ENCODE measurements at places on chromosomes 2 and 18.
A peak's percentile ranks its signal among the peaks of the same experiment; 100 is the strongest.

DNA sequence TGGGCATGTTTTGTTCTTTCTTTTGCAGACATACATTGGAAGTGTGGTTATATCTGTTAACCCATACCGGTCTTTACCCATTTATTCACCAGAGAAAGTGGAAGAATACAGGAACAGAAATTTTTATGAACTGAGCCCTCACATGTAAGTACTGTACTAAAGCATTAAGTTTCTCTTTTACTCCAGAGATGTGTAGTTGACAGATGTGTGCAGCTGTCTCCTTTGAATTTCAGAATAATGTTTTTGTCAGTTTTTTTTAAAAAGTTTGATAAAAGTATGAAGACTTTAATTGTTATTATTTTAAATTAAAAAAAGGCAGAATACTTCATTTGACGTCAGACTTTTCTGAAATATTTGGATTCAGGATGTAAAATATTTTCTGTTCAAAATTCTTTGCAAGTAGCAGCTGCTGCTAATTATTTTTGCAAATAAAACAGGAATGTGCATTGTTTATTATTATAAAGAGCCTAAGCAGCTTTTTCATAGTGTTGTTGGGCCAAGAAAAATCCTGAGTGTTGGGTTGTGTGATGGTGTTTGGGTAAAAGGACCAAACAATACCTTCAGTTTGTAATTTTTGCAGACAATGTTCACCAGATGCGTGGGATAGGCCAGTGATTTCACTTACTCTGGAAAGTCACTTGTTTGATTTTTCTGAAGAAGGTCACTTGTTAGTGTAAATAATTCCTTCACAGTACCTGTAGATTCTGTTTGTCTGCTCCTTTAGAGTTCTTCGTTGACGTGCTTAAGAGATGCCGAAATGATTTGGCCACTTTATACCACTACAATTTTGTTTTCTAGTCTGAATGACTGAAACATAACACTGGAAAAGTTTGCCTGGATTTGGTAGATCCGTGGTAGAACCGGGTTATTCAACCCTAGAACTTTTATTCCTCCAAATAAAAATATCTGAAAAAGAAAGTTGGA is 51.1 kb downstream of the MYO1B start:
- DNase-seq, result no peak

- DNase-seq, result no peak
Observed at GRCh38 chr18:68764016-68764415, 33.9 kb upstream of the CCDC102B start.

GRCh38 chr2:232488721-232489300 is 1.2 kb upstream of the ECEL1 start:
- no peak for DNase-seq

- no peak for DNase-seq
Observed at GRCh38 chr2:26642429-26642828, 1.3 kb upstream of the CIB4 start.

DNA sequence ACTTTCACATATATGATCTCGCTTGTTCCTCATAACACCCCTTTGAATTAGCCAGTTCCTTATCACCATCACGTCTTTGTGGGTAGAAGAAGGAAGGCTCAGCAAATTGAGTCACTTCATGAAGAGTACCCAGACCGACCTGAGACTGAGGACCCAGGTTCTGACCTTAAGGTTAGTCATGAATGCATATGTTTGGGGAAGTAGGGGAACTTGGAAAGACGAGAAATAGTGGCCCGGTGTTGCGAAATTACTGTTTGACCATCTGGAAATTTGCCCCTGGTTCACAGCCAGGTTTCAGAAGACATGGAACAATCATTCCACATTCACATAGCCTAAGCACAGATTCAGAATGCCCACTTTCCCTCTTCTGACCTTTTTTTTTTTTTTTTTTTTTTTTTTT is 59.8 kb downstream of the MEIS1 start:
- DNase-seq, result no peak

DNA sequence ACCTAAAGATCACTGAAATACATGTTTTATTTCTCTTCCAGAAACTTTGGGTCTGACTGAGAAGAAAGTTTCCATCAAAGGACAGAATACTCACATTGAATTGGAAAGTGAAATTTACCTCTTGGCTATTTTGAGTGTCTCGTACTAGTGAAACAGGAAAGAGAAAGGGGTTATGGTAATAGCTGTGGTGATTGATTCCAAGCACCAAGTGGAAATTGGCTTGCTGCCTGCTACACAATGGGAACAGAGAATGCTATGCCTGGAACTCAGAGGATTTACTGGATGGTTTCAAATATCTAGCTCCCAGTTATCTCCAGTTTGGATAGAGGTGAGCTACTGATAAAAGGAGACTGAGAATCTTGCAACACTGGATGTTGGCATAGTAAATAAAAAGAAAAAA is 492.8 kb upstream of the FSIP2 start:
- no peak for DNase-seq

DNA sequence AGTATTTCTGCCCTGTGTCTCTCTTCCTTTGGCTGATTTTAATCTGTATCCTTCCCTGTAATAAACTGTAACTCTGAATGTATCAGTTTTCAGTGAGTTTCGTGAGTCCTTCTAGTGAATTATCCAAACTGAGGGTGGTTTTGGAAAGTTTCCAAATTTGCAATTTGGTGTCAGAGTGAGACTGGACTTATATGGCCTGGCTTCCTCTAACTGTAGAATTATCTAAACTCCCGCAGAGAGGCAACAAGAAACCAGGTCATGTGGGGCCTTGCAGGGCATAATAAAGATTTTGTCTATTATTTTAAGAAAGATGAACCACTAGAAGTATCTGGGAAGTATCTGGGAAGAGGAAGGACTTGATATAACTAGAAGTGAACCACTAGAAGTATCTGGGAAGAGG is 95.3 kb upstream of the RNF152 start:
- DNase-seq, result no peak

DNA sequence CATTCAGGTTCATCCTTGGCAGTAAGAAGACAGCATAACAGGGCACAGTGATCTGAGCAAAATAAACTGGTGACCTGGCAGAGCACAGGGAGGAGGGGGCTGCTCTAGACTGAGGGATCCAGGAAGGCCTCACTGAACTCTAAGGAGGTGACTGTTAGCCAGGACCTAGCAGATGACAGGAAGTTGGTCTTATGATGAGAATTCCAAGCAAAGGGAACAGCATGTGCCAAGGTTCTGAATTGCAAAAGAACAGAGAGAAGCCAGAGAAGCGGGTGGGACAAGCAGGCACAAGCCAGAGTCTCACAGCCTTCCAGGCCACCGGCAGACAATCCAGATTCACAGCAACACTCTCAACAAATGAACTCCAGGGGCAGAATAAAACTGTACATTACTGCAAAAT is 152.7 kb upstream of the PTPRM start:
- DNase-seq, result no peak

DNA sequence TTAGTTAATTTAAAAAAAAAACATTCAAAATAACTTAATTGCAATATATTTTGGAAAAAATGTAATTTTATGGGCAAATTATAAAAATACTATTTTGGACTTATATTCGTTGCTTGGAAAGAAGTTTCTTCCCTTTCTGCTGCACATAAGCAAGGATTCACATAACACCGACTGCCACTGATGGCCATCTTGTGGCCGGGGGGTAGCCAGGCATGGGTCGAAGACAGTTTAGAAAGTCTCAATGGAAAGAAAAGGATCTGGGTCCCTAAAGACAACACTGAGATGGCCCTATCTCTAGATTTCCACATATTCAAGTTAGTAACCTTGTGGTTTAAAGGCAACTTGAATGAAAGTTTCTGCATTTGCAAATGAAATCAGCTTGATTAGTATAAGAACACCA is 318.6 kb downstream of the AKAIN1 start:
- no peak for DNase-seq

GRCh38 chr2:11498543-11499034 is 32.6 kb upstream of the E2F6 start:
- DNase-seq, result no peak

- DNase-seq, result no peak
Observed at GRCh38 chr2:241976296-241976695, 106.8 kb downstream of the RTP5 start.

GRCh38 chr2:3242747-3243369 is 134.8 kb downstream of the EIPR1 start:
- DNase-seq, result no peak

GRCh38 chr18:76518860-76519538 is 24.0 kb upstream of the ZNF516 start:
- no peak for DNase-seq

- DNase-seq, result peak; percentile 55
Observed at GRCh38 chr2:138630164-138630563, 128.6 kb downstream of the SPOPL start.

- DNase-seq, result no peak
Observed at GRCh38 chr2:234306426-234307173, 190.3 kb downstream of the ARL4C start.

- no peak for DNase-seq
Observed at GRCh38 chr2:43407935-43408334, 181.5 kb upstream of the ZFP36L2 start.

- DNase-seq, result no peak
Observed at GRCh38 chr2:97726261-97727064, 13.1 kb downstream of the ZAP70 start.

DNA sequence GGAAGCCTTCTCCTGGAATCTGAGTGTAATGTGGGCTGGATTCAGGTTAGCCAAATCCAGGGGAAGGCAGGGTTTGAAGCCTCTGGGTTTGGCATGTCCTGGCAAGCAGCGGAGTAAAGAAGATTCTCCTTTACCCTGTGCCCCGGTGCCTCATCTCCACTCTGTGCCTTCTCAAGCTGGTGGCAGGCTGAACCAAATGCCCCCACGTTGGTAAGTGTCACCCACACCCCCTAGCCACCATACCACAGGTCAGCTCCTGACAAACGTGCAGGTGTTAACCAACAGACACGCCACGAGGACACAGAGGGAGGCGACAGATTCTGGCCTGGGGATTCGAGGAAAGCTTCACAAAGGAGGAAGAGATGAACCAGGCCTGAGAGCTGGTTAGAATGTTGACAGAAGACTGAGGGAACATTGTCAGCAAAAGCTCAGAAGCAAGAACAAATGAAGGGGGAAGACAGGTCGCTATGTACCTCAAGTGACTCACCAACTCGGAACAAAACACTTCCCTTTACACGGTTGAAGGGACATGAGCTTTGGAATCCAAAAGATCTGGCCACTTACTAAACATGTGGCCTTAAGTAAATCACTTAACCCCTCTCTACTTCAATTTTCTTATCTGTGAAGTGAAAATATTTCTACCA is 85.2 kb upstream of the LCLAT1 start:
- no peak for DNase-seq

- DNase-seq, result no peak
Observed at GRCh38 chr2:8840475-8841091, 3.2 kb upstream of the KIDINS220 start.

- DNase-seq, result no peak
Observed at GRCh38 chr18:47184419-47185050, 8.4 kb upstream of the IER3IP1 start.

GRCh38 chr2:201882353-201883090 is 76.2 kb downstream of the CDK15 start:
- peak; percentile 34 for DNase-seq

DNA sequence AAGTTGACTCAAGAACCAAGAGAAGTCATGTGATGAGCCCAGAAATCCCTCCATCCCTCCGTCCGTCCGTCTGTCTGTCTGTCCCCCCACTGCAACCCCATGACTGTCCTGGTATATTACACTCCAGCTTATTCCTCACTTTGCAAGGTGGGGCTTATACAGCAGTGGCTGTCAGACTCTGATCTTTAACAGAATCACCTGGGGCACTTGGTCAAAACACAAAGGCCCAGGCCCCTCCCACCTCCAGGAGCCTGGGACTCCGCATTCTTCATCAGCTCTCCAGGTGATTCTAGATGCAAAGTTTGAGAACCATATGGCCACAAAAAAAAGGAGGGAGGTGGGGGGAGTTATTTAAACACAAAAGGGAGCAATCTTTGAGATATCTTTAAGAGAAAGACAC is 61.4 kb downstream of the MYO5B start:
- DNase-seq, result peak; percentile 29

DNA sequence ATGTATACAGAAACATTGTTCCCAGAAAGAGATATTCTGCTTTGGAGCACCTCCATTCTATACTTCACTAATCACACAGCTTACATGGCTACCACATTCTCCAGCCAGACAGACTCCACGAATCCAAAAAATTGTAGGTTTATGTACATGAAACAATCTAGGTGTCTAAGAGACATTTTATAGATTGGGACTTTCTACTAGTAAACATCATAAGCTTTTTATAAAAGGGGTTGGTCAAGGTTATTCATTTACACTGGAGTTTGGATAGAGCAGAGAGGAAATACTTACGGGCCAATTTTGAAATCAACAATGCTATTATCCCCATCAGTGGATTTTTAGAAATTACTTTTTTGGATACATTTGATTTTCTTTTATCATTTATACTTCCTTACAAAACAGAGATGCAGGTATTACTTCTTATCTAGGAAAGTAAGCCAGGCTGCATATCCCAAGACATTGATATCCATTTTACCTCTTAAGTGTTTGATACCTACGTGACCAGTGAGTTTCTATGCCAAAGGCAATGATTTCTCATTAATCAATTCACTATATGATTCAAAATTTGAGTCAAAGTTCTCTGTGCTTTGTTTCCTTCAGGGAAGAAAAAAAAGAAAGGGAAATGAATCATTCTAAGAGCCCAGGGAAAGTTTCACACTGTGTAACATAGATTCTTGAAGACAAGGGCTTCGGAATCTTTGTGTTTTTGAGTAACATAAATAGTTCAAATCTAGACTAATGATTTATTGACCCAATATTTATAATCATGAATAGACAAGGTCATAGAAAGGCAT is 140.5 kb downstream of the PTH2R start:
- DNase-seq, result no peak

DNA sequence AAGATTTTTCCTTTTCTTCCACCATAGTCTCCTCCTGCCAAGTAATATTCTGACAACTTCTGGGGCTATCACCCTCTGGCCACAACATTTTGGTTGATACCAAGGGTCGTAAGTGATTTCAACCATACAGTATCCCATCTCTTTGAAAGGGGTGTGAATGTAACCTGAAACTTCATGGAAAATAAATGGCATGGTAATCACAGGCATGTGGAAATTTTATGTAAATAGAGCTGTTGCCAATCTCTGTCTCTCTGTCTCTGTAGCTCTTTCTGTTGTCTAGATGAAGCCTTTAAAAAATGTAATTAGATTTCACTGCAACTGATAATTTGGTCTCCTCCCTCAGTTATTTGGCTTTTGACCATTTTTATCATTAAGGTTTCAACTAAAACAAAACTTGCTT is 125.6 kb upstream of the RPRM start:
- DNase-seq, result no peak

DNA sequence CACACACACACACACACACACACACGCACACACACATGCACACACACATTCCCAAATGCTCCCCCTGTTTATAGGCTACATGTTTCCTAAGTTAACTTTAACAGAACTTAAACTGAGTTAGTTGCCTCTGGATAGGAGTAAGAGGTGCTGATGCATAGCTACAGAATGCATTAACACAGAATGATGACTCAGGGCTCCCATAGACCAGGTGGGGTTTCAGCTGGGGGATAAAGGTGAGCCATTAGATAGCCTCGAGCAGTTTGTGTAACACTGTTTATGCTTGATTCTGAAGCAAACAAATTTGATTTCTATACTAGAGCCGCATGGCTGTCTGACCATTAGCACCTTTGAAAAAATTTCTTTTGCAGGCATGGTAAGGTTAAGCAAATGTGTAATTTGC is 741.0 kb downstream of the PLCL1 start:
- DNase-seq, result no peak

Data from NCI-H1417 (cell line).